ENCODE measurements at places on chromosomes 7 and 10.
A peak's percentile ranks its signal among the peaks of the same experiment; 100 is the strongest.

DNA sequence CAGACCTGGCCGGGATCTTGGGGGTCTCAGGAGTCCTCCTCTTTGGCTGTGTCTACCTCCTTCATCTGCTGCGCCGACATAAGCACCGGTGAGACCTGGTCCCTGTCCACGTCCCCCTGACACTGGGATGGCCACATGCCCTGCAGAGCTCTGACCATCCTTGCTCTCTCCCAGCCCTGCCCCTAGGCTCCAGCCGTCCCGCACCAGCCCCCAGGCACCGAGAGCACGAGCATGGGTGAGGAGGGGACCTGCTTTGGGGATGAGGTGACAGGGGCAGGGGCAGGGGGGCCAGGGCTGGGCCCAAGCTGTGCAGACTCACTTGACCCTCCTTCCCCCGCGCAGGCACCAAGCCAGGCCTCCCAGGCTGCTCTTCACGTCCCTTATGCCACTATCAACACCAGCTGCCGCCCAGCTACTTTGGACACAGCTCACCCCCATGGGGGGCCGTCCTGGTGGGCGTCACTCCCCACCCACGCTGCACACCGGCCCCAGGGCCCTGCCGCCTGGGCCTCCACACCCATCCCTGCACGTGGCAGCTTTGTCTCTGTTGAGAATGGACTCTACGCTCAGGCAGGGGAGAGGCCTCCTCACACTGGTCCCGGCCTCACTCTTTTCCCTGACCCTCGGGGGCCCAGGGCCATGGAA, 959 bp downstream of the PVRIG start:
- no peak for DNase-seq

GRCh38 chr7:48099781-48100180, 10.7 kb downstream of the UPP1 start:
- no peak for DNase-seq

DNA sequence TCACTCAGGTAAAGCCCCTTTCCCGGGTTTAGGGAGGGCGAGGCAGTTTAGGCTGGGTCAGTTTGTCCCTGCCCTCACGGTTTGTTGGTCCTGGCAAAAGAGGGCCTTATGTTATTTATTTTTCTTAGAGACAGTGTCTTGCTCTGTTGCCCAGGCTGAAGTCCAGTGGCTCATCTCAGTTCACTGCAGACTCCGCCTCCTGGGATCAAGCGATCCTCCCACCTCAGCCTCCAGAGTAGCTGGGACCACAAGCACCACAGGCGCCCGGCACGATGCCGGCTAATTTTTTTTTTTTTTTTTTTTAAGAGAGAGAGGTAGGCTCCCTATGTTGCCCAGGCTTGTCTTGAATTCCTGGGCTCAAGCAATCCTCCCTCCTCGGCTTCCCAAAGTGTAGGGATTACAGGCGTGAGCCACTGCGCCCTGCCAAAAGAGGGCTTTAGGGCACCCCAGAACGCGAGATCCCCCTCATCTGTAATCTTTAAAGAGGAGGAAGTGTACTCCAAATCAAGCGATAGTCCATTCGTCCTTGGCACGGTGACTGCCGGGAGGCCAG, 626 bp upstream of the BMS1 start:
- no peak for DNase-seq

DNA sequence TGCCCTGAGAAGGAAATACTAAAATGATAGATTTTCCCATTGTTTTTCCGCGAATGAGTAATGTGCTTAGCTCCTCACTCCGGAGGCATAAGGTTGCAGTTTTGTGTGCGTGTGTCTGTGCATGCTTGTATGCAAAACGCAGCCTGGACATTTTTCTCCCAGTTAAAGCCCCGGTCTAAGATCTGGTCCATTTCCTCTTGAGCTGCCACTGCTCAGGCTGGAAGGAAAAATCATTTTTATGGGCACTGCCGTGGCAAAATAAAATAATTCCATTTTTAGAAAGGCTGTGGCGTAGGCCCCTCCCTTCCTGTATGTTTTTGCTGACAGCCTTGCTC, 260.6 kb downstream of the WDR37 start:
- DNase-seq: peak; percentile 12

GRCh38 chr10:130425881-130426435, 289.8 kb downstream of the GLRX3 start:
- DNase-seq: no peak

DNA sequence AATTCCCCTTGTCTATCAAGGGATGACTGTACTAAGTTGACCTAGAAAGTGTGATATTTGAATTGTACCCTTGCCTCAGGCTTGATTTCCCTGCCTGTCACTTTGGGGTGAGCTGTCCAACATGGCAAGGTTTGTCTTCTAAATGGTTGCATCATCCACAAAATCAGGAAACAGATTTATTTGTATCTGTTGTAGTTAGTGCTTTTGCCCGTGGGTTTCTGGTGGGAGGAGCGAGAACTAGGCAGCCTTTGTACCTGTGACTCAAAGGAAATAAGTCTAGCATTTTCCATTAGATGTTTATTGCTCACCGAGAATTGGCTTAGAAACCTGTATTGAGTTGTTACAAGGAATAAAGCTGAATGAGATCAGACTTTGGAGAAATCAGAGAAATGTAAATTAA, 650.8 kb downstream of the LRMDA start:
- DNase-seq: no peak

DNA sequence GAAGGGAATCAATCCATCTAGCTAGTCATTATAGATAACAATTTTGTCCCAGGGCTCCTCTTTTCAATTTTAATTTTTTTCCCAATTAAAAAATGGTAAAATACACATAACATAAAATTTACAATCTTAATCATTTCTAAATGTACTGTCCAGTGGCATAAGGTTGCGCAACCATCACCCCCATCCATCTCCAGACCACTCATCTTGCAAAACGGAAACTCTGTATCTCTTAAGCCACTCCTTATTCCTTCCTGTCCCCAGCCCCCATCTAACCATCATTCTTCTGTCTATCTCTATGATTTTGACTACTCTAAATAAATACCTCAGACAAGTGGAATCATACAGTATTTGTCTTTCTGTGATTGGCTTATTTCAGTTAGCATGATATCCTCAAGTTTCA, 46.1 kb upstream of the RAB18 start:
- no peak for DNase-seq

Data from midbrain (tissue), 1 donor.